ENCODE measurements at places on chromosomes 7 and 10.
A peak's percentile ranks its signal among the peaks of the same experiment; 100 is the strongest.

DNA sequence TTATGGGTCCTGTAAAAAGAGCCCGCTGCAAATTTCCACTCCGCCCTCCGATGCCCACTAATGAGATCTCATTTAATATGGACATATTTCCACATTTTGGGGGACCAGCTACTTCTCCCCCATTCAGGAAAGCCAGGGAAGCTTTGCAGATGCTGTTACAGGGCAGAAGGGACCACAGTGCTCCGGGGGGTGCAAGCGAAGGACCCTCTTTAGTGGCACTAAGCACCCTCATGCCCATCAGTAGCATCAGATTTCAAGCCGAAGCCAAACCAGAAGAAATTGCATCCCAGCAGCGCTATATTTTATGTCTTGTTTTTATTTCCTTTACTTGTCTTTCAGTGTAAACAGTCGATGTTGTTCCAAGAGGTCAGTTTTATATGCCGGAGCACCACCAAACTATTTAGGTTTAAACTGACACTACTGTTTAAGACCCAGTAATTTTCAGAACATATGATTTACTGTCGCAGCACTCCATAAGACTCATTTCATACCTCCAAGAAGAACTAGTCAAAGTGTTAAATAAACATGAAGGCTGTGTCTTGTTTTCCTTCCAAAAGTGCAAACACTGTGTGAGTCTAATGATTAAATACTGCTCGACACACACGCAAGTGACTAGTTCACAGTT, 122.2 kb upstream of the MGMT start:
- no peak for DNase-seq

- no peak for DNase-seq
Measured at GRCh38 chr7:69961436-69961835, 363.2 kb downstream of the AUTS2 start.

- DNase-seq, result no peak
Measured at GRCh38 chr7:138842111-138842510, 44.1 kb upstream of the ATP6V0A4 start.

DNA sequence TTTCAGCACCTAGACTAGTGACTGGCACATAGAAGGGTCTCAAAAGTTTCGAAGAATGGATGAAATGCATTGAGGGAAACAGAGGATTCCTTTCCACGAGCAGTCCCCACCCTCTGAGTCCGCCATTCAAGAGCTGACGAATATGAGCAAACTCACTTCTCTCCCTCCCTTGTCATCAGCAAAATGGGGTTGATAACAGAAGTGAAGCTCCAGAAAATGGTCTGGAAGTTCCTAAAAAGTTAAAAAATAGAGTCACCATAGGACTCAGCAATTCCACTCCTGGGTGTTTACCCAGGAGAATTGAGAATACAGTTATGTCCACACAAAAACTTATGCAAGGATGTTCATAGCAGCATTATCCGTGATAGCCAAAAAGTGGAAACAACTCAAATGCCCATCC, 25.0 kb upstream of the SRGN start:
- no peak for DNase-seq

DNA sequence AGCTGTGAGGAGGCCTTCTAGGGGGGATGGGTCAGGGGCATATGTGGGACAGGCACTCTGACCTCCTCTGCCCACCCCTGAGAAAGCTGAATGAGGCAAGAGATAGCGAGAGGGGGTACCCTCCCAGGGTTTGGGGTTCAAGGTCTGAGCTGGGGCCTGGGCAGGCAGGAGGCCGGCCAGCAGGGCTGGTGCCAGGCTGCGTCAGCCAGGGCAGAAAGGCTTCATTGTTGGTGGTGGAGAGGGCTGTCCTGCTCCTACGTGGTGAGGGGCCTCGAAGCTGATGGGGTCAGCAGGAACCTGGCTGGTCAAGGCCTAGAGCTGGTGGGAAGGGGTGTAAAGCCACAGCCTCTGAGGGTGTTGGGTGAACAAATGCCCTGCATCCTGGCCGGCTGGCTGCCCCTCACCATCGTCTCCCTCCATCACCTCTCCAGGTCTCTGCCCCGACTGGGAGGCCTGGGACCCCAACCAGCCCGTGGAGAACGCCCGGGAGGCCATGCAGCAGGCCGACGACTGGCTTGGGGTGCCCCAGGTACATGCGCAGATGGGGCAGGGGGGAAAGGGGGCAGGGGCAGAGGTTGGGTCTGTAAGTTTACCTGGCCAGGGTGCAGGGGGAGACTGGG, 6.6 kb downstream of the FLNC start:
- no peak for DNase-seq

DNA sequence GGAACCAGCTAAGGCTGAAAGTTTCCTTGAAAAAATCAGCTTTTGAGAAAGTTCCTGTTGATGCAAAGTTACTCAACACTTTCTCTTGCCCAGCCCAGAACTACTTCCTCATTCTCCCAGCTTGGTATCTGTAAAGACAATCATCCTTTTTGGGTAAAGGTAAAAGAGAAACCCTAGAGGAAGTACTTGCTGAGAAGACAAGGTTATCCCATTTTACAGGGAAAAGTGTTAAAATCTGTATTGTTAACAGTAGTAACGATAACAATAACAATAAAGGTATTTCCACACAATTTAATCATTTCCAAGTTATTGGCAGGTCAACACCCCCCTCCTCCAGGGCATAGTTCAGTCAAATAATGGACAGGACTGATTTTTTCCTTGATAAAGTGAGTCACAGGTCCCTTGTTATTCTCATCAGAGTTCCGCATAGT, 2.4 kb downstream of the ALOX5 start:
- no peak for DNase-seq

- DNase-seq, result no peak
Measured at GRCh38 chr10:12470719-12471118, 121.4 kb downstream of the CAMK1D start.

- peak; percentile 74 for DNase-seq
Measured at GRCh38 chr10:129888784-129889616, 75.1 kb downstream of the EBF3 start.

- DNase-seq, result no peak
Measured at GRCh38 chr10:21531164-21531563, 2.9 kb upstream of the MLLT10 start.

- DNase-seq, result no peak
Measured at GRCh38 chr10:44388641-44389040, 3.7 kb upstream of the CXCL12 start.

- DNase-seq, result peak; percentile 84
Measured at GRCh38 chr7:138954545-138955475, 26.4 kb downstream of the KIAA1549 start.

DNA sequence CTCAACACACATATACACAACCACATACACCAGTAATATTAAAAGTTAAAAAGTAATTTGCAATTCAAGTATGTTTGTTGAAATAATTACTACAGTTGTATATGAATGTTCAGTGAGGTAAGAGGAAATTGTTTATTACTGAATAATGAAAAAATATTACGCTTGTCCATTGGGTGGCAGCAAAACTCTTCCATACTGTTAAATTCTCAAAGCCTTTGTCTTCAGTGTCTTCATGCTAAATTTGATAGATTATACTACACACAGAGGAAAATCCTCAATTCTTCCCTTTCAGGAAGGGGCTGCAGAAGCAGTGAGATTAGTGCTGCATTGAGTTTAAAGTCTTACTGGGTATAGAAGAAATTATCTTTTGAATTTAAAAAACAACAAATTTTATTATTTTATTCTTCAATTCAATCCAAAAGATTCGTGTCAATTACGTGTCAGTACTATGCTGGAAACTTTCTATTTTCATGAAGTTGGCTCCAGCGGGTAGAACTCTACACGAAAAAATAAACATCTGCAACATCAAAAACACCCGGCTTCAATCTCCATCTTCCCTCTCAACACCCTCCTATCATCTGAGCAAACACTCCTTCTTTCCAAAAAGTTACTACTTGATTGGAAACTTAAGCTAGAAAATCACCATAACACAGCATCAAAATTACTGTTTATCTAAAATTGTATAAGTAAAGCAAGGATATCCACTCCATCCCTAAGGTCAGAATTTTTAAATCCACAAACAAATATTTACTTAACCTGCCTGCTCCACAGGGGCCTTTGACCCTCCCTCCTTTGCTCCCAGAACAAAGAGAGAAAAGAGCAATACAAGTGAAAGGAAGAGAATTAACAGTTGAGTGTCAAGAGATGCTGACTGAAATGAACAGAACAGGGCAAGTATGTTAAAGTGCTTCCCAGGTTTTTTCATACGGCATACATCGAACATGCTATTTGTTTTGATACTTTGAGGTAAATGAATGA, 37.0 kb upstream of the TES start:
- peak; percentile 30 for DNase-seq

- no peak for DNase-seq
Measured at GRCh38 chr7:26372704-26373103, 81.0 kb downstream of the SNX10 start.

DNA sequence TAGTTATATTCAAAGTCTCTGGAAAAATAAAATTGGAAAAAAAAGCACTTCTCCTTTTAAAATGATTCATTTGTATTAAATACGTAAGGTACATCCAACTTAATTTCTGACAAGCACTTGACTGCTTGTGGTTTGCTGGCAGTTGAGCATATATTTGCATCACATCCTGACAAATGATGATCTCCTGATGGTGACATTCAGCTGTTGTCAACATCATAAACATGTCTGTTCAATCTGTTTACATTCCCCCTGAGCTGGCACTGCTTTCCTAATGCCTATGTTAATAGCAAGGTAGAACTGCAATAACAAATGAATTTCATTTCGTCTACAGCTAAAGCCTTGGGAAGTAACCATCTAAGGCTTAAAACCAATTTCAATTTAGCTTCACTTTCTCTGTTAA, 24.4 kb downstream of the TSPAN12 start:
- DNase-seq, result no peak

DNA sequence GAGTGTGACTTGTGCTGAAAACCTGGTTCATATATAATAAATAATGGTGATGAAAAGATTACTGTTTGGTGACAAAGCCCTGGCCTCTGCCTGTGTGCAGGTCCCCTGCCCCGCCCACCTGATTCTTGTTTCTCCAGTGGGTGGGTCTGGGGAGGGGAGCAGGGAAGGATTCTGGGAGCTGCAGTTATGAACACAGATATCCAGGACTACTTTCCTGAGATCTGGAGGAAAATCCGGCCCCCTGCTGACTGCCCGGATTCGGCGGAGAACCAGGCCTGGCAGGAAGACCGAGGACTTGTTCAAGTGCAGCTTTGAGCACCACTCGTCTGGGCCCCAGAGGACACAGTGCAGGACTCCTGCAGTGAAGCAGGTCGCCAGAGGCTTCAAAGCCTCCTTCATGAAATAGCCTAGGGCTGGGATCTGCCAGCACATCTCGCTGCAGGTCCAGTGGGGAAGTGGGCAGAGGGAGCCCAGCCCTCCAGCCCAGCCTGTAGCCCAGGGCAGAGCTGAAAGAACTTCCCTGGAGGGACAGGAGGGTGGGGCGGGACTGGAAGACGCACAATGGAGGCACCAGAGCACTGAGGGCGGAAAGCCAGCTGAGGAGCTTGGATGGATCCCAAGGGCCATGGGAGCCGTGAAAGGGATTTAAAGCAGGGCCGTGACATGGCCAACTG, 7.0 kb downstream of the ATP6V0E2 start:
- DNase-seq, result no peak

DNA sequence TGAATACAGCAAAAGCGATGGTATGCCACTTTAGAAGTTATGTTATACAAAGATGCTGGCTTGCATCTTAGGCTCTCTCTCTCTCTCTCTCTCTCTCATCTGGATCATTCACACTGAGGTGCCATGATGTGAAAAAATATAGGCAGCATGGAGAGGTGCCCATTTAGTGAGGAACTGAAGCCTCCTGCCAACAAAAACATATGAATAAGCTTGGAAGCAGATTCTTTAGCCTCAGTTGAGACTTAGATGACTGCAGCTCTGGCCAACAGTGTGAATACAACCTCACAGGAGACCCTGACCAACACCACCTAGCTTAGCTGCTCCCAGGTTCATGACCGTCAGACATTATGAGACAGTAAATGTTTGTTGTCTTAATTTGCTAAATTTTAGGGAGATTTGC, 560.1 kb upstream of the LRRTM3 start:
- DNase-seq, result no peak

- DNase-seq, result no peak
Measured at GRCh38 chr7:138889582-138890498, 91.3 kb downstream of the KIAA1549 start.

DNA sequence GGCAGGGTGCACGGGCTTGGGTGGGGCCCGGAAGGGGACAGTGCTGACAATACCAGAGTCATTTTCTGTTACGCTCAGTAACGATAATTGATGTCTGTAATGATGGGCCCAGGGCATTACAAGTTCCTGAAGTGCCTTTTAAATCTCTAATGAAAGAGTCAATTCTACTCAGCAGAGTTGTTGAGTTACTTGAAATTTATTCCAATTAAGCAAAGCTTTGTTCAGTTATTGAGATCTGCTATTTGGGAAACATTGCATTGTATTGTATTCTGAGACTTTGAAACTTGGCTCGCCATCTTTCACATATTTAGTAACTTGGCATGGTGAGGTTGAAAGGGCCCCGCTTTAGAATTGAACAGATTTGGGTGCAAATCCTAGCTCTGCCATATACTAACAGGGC, 34.7 kb downstream of the MINDY4 start:
- no peak for DNase-seq

DNA sequence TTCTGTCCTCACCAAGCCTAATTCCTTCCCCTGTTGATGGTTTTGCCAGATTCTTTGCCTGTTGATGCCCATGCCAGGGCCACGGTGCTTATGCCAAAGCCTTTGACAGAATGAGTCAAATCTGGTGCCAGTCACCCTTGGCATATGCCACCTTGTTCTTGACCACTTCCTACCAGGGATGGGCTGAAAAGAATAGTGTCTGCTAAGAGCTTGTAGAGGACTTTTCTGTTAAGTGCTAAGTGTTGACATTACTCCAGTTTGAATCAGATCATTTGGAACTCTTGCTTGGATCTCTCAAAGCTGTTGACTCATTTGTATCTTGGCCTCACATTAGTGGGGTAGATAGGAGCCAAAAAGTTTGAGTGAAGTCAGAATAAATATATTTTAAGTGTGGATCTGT, 661.2 kb downstream of the AUTS2 start:
- DNase-seq, result no peak

DNA sequence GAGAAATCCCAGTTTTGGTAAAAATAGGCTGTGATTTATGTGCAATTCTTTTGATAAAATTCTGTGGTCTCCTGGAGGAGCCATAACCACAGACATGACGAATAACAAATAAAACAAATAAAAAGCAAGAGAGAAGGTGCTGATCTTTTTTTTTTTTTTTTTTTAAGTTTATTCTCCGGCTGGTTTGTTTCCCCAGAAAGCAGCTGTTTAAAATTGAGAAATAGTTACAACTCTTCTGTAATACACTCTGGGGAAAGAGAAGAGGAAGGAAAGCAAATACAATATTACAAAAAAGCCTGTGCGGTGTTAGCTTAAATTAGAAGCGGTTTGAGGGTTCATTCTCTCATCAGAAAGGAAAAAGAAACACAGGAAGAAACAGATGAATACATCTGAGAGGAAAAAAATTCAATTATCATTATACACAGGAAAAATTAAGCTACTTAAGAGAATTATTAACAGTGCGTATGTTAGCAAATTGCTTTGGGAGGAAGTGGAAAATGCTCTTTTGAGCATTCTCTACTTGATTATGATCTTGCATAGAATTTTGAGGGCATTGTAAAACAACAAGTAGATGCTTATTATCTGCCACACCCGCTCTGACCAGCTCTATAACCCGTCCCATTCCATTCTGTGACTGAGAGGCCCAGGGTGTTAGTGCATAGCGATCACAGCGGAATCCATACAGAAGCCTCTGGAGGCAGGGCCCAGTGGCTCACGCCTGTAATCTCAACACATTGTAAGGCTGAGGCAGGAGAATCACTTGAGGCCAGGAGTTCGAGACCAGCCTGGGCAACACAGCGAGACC, 40.6 kb upstream of the WAC start:
- DNase-seq, result no peak

GRCh38 chr7:17952387-17952786, 12.1 kb upstream of the SNX13 start:
- no peak for DNase-seq

All from D341Med (cell line).